ENCODE measurements at places on chromosomes 16 and 17. TPM values are rescaled to one million over a fixed set of nuclear protein-coding genes. Genes with fewer than 3 reads are reported as not detected.

GRCh38 chr17:61524319-61524718 is 66.7 kb downstream of the NACA2 start:
- no peak for DNase-seq

- no peak for DNase-seq
Observed at GRCh38 chr16:10828851-10829366, 10.3 kb upstream of the TVP23A start.

DNA sequence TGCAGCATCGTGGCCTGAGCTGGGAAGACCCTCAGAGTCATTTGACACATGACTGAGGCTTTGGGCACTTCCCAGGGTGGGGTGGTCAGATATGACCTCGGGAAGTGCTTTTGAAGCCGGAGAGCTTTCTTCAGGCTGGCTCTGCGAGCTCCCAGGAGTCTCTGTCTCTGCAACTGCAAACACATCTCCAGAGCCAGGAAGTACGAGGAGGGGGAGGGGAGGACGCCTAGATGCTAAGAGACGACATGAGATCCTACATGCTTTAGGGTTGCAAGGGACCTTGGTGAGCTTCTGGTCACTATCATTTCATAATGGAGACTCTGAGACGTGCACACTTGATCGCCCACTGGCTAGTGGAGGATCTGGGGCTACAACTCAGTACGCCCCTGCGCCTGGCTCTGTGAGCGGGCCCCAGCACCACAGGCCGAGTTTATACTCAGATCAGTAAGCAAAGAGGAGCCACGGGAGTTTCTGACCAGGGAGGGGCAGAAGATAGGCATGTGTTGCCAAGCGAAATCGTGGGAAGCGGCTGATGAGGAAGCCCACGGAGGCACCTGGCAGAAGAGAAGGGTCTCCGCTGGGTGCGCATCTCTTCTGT is 527 bp upstream of the MGAT5B start:
- DNase-seq: no peak

DNA sequence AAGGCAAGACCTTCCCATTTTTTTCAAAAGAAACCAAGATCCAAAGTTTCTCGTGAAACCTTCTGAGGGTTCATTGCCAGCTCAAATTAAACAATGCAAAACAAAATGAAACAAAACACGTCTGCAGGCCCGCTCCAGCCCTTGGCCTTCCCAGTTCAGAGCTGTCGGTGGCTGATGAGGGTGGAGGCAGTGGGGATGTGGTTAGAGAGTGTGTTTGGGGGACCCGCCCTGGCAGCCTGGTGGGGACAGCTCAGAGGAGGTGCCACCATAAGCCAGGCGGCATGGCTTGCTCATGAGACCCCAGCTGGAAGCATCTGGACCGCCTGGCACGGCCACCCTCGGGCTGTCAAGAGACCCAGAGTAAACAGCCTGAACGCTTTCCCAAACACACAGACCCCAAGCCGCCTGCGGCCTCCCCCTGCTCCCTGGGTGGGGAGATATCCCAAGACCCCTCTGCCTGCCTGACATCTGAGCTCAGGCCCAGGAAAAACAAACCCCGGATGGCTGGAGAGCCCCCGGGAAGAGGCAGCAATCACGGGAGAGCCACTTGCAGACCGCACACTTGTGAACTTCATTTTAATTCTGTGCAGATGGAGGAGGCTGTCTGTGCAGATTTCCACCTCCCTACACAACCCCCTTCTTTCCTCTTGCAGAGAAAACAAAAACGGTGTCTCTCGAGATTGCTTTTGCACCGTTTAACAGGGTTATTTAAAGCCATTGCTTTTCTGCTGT is 35.4 kb upstream of the LITAF start:
- DNase-seq: no peak

- no peak for DNase-seq
Observed at GRCh38 chr16:70712359-70712758, 26.5 kb upstream of the MTSS2 start.

GRCh38 chr17:2894782-2895181 is 98.5 kb downstream of the RAP1GAP2 start:
- DNase-seq: no peak

DNA sequence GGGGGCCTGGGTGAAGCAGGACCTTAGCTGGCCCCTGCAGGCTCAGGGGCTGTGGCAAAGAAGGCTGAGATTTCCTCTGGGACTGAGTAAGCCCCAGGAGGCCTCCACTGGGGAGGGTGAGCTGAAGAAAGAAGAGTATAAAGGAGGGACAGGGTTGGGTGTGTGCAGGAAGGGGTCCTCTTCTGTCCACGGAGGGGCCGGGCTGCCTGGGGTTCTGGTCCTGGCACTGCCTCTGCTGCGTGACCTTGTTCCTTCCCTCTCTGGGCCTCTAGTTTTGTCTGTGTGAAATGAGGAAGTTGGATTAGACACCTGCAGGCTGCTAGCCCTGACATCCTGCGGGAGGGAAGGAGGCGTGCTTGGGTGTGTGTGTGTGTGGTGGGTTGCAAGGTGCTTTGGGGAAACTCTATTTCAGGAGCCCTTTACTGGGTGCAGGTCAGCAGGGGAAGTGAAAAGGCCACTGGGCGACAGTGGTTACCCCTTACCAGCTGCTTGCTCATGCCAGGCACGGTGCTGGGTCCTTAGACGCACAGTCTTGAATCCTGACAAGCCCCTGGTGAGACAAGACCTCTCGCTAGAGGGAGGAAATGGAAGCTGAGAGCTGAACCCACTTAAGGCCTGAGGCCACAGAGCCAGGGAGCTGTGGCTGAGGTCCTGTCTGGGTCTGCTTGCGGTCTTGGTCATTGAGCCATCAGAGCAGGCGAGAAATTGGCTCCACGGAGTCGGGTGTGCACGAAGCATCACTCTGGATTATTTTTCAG is 60.7 kb downstream of the OR1D5 start:
- no peak for DNase-seq

GRCh38 chr16:66334853-66335574 is 31.5 kb upstream of the CDH5 start:
- no peak for DNase-seq

GRCh38 chr16:914440-914839 is 56.3 kb downstream of the LMF1 start:
- DNase-seq: no peak

DNA sequence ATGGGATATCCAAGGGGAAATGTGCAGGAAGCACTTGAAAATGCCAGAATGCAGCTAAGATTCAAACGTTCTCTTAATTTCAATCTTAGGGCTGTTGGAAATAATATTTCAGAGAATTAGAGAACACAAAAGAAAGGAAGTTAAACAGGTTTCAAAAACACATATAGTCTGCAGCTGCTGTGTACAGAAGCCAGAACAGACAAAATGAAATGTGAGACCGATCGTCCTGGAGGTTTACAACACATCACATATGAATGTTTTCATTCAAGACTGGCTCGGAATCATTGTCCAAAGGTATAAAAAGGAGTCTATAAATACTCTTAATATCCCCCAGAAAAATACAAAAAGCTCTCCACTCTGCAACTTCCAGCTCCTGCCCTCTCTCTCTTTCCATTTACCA is 14.3 kb downstream of the CYTH1 start:
- DNase-seq: no peak

The GRAP gene
- not detected for total RNA-seq

The TMEM204 gene
- total RNA-seq: not detected

The RAC3 gene
- 19.0 TPM for total RNA-seq

The SEZ6L2 gene
- 18.7 TPM for total RNA-seq
